ENCODE measurements at places on chromosomes 12 and 14.

- no peak for DNase-seq
Measured at GRCh38 chr12:5171701-5172100, 128.0 kb downstream of the KCNA5 start.

DNA sequence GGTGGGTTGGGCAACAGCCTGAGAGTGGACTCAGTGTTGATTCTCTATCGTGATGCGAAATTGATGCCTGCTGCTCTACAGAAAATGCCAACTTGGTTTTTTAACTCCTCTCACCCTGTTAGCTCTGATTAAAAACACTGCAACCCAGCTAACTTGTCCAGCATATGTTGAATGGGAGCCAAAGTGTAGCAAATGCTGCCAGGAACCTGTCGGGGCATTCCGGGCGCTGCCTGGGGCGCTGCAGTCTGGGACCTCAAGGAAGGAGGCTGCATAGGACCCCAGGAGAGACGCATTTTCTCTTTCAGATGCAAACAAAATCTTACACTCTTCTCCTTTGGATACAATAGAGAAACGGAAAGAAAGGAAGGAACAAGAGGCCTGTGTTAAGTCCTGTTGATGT lies 3.9 kb downstream of the B3GNT4 start:
- DNase-seq, result no peak

DNA sequence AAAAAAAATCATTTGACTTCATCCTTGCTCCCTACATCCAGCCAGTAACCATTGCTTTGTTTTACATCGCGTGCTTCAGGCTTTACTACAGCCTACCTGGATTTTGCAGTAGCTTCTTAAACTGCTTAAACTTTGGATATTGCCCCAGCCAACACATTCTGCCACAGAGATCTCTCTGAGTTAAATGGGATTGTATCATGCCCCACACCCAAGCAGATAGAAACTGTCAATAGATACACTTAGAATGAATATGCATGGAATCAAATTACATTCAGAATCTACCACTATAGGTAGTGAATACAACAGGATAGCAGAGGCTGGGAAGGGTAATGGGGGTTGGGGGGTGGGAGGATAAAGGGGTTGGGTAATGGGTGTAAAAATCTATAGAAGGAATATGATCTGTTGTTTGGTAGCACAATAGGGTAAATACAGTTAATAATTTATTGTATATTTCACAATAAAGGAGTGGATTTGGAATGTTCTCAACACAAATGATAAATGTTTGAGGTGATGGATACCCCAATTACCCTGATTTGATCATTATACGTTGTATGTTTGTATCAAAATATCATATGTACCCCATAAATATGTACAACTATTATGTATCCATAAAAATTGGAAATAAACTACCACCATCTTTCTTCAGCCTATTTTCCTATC lies 2.7 kb upstream of the MYRFL start:
- no peak for DNase-seq

DNA sequence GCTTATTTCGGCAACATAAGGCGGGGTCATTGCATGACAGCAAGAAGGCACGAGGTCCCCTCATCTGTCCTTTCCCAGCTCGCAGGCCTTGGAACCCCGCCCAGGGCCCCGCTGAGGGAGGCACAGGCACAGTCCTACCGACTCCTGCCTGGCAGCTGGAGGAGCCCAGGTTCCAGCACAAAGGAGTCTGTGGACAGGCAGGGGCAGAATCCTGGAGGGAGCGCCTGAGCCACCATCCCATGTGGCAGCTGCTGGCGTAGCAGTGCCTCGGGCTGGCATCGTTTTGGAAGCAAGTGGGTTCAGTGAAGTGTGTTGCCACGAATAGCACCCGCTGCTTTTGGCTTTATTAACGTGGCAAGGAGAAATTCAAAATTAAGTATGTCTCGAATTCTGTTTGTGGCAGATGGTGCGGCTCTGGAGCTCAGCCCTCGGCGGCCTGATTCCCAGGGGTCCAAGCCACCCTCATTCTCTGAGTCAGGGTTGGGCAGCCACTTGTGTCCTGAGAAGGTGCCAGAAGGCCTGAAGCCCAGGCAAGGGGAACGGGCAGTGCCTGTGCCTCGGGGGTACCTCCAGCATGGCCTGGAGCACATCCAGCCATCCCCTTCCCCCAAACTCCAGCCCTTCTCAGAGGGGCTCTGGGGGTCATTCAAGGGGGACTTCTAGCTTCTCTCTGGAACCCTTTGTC lies 35.9 kb downstream of the SLC8B1 start:
- no peak for DNase-seq

DNA sequence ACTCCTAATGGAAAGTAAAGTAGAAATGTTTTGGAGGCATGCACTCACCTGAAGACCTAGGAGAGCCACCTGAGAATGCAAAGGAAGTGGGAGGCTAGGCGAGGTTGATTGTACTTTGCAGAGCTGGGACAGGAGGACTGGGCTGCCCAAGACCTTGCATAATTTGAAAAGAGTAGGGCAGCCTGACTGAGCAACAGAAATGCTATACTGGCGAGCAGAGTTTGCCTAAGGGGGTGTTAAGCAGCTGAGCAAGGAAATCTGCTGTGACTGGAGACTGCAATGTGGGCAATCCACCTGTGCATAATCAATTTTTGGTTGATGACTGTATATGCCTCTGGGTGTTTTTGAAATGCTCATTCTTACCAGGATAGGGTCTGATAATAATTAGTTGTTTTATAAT lies 834.1 kb downstream of the TRHDE start:
- no peak for DNase-seq
